ENCODE measurements at places on chromosomes 5 and 9.

- DNase-seq: no peak
Measured at GRCh38 chr9:6829027-6829426, 71.3 kb downstream of the KDM4C start.

DNA sequence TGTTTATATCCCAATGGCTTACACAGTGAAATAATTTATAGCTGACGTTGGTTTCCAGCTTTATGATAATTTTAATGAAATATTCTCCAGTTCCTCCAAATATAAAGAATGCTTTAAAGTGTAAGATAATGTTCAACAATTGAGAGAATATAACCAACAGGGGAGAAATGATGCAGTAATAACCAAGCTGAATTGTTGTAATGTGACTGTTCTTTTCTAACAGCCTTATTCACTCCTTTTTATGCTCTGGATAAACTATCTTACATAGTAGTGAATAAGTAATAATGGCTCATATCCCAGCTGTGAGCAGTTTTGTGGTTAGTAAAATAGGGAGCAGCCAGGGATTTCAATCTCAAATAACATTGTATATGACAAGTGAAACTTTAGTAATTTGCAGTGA, 2348.7 kb upstream of the ACO1 start:
- DNase-seq: no peak

GRCh38 chr9:80698725-80699410, 990.5 kb downstream of the TLE1 start:
- DNase-seq: no peak

- no peak for DNase-seq
Measured at GRCh38 chr5:57843059-57843367, 360.4 kb upstream of the ACTBL2 start.

GRCh38 chr9:36471359-36471758, 71.3 kb upstream of the RNF38 start:
- DNase-seq: no peak

DNA sequence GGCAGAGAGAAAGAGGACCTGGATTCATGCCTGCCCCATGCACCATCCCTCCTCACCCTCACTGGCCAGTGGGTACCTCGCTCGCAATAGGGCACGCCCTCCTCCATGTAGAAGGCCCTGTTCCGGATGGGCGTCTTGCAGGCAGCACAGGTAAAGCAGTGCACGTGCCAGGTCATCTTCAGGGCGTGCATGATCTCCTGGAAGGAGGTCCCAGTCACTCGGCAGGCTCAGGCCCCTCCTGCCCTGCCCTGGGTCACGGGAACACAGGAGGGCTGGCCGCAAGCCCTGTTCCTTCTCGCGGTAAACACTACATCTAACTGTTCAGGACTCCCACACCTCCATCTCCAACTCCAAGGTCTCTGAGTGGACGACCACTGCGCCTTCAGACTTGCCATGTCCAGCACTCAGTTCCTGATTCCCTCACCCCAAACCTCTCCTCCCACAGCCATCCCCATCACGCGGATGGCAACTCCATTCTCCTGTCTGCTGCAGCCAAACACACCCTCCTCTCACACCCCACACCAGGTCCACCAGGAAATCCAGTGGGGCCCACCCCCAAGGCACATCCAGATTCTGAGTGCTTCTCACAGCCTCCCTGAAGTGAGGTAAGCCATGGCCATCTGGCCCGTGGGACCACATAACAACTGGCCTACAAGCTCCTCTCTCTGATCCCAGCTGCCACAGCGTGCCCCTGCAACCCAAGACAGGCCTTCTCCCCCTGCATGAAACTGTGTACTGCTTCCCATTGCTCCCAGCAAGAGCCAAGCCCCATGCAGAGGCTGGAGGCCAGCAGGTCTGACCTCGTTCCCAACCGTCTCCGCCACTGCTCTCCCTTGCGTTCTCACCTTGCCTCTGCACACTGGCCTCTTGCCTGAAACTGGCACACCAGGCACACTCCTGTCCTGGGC, 10.8 kb upstream of the DBN1 start:
- no peak for DNase-seq

- no peak for DNase-seq
Measured at GRCh38 chr5:61523997-61524396, 191.9 kb downstream of the ZSWIM6 start.

GRCh38 chr9:76560481-76560922, 101.5 kb downstream of the GCNT1 start:
- no peak for DNase-seq

DNA sequence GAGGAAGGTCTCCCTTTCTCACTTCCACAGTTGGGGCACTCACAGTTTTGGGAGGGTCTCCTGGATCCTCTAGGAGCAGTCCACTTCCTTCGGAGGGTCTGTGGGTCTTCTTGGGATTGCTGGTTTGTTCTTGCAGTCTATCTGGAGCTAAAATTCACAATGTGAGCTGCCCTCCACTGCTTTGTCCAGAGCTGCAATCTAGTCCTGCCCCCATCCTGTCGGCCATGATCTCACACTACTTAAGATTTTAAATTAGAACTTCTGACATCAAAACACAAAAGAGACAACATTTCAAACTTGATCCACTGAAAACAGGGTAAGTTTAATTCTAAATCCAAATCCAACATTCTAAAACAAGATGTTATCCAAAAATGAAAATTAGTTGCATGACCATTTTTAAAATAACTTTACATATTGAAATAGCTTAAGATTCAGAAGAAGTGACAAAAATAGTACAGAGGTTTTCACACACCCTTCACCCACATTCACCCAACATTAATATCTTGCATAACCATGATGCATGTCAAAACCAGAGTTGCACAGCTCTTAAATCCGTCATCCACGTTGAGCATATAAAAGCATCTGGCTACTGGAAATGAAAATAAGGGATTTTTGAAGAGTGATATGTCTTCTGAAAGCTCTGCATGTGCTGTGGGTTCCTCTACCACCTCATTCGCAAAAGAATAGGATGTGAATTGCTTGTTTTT, 113.7 kb upstream of the EPB41L4A start:
- no peak for DNase-seq

DNA sequence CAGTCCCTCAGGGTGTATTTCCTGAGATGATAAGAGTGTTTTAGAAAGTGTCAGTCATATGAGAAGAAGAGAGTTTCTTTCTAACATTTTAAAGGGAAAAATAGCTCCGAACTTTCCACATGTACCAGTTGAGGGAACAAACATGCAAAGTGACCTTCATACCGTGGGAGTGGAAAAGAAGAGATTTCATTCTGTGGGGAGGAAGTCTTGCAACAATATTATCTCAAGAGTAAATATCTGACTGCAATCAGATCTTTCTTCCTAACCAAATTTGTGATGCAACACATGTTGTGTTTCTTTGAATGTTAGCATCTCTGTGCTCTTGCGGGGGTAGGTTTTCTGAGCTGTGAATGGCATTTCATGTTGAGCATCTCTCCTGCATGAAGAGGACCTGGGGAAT, 30.6 kb downstream of the ANKRD55 start:
- no peak for DNase-seq

DNA sequence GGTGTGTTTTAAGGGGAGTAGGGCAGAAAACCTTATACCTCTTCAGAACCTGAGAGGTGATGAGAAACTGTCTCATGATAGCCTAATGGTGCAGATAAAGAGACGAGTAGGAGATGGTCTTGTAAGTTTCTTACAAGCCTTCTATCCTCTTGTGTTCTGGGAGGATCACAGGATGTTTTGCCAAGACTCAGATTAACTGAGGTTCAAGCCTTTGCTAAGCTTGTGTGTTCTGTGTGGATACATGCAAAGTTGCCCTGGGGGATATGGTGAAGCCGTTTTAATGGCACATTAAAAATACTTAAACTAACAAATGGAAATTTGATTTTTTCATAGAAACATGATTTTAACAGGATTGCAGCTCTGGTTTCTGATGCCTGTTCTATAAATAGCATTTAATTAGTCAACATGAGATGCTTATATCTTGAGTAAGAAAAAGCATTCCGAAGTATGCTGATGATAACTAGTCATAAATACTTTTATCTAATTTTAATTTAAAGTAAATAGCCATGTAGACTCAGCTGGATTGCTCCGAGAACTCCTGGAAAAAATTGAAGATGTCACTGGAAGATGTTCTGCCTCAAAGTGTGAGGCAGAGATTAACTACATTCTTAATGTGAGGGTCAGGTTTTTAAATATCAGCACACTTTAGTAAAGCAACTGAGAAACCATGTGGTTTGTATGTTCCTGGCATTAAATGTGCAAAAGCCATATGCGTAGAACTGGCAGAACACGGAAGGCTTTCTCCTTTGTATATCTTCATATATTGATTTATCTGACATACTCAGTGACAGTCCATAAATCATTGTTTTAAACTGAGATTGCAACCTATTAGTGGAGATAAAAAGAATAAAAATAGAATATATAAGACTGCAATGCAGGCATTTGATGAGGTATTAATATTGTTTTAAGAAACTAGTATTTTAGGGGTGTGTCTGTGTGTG, 53.7 kb downstream of the IPO11 start:
- DNase-seq: no peak

GRCh38 chr9:78014776-78015175, 16.8 kb downstream of the GNAQ start:
- no peak for DNase-seq

DNA sequence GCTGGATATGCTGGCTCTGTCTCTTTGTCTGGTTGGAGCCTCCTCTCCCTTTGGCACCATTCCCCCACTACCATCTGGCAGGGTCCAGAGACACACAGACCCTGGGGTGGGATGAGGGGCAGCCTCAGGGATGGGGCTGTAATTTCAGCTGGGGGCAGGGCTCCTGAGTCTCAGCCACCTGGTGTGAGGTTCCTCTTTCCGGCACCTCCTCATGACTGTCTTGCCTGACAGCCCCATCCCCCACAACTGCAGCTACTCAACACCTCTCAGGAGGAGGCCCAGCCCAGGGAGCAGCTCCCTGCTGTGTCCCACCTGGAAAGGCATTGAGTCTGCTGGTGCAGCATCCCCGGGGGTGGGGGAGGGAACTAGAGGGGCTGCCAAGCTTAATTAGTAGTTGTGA, 11.7 kb upstream of the RPS14 start:
- peak; percentile 53 for DNase-seq

DNA sequence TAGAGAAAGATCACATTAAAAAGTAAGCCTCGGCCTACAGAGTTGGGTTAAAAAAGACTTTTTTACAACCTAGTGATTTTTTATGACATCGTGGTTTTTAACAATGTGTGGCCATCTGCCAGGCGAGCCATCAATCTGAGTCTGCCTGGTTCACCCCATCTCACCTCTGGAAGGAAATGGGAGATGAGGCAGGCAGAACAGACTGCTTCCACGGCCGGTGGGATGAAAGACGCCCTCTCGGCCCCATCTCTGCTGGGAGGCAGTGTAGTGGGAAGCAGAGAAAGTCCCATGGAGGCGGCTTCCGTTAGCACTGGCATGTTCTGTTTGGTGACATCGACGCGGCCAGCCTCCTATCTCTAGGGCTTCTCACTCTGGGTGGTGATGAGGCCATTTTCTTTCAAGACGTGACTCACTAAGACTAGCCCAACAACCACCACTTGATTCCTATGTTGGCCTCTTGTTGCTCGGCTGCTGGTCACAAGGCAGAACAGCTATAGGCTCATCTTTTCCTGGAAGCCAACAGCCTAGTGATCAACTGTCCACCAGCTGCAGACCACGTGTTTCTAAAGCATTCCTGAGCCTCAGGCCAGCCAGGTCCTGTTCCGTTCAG, 132.4 kb upstream of the OTULINL start:
- DNase-seq: no peak

DNA sequence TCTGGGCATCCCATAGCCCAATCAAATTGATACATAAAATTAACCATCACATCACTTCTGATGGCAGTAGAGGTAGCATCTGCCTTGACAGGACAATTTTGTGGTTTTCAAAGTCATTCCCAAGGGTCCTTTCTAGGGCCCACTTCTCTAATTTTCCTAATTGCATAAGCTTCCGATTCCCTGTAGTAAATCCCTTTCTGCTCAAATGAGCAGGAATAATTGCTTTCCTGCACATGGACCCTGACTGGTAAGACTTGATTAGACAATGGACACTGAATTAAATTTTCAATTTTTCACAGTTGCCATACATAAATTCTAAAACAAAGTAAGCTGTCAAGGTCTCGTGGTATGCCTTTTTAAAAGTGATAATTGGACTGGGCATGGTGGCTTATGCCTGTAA, 22.0 kb upstream of the IL17B start:
- DNase-seq: no peak

DNA sequence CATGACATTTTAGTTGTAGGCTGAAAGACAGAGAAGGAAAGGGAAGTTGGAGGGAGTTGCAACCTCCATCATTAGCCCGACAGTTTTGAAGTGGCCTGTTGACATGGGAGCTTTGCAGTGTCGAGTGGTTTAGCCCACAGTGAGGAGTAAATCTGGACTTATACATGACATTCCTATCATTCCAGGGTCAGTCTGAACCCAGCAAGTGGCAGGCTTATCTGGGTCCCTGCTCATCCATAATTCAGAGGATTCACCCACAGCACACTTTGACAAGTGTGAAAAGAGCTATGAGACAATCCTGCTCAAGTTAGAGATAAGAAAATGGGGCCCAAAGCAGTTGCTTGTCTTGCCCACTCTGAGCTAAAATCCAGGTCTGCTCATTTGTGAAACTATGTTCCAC, 8.4 kb upstream of the TNC start:
- DNase-seq: no peak

GRCh38 chr5:144378681-144379080, 208.0 kb downstream of the KCTD16 start:
- no peak for DNase-seq

DNA sequence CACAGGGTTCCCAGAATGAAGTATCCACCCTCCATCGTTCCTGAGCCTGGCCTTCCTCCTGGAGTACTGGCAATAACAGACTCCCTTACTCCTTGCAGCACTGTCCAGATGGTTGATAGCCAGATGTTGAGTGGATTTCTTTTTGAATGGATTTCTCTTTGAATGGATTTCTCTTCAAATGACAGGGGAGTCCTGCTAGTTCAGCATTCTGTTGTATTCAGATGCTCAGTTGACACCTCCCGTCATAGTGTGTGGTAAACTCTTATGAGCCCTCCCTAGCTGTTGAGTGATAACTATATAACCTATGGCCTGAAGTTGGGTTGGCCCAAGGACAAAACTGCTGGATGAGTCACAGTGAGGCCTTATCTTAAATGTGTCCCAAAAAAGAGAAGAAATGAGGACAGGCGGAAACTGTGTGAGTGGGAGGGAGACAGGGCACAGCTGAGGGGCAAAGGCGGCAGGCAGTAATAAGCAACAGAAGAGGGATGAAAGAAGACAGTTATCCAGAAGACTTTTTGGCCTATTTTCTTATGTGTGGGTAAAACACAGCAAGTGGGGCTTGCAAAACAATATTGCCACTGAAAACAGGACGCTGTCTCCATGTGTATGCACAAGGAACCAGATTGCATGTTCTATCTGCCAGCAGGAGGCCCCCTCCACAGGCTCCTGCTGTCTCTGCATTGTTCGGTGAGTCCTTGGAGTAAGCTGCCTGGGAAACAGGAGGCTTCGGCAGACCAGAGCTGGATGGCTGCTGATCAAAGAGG, 209.5 kb upstream of the S1PR3 start:
- DNase-seq: no peak

GRCh38 chr5:135446206-135446605, 942 bp downstream of the DCANP1 start:
- no peak for DNase-seq
